ENCODE measurements at places on chromosomes 16 and 17.
A peak's percentile ranks its signal among the peaks of the same experiment; 100 is the strongest.

GRCh38 chr17:2051933-2052559 is 2.9 kb upstream of the HIC1 start:
- H3K4me1 ChIP-seq, result peaks cover 10% of the 10 kb centered on the region
- H3K36me3 ChIP-seq, result peaks cover 3% of the 10 kb centered on the region
- H3K4me3 ChIP-seq, result no peak overlapping the region

DNA sequence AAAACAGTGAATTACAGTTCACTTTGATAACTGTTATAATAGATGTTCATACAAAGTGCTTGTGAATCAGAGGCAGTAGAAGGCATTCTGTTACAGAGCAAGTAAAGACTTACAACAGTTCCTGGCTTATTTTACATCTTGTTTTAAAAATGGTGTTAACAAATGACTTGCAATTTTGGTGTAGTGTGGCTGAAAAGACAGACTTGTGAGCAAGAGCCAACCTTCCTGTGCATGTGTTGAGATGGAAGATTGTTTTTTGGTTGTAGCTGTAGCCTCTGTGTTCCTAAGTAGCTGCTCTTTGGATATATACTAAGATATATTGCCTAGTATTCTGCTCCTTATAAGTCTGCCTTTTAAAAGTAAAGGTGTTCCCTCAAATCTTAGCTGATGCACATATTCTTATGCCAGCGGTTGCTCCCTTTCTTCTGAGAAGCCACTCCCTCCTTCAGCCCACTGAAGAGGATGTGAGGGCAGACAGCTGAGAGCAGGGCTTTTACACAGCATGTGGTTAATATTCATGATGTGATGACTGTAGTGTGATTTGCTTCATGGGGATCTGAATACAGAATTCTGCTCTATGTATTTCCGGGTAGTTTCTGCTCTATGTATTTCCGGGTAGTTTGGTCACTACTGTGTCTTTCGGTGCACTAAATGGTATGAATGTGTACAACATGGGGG is 182.3 kb downstream of the PHKB start:
- no peak overlapping the region for H3K4me3 ChIP-seq
- no peak overlapping the region for H3K27ac ChIP-seq
- DNase-seq, result no peak
- H3K36me3 ChIP-seq, result no peaks in the 10 kb centered on the region
- H3K4me1 ChIP-seq, result no peaks in the 10 kb centered on the region

GRCh38 chr17:16939606-16940115 is 32.3 kb downstream of the TNFRSF13B start:
- no peaks in the 10 kb centered on the region for H3K4me1 ChIP-seq
- H3K27ac ChIP-seq, result no peak overlapping the region
- H3K27me3 ChIP-seq, result no peaks in the 10 kb centered on the region
- DNase-seq, result no peak
- H3K36me3 ChIP-seq, result peaks cover 54% of the 10 kb centered on the region

GRCh38 chr17:34800661-34801060 is 160.6 kb downstream of the CCT6B start:
- no peaks in the 10 kb centered on the region for H3K27me3 ChIP-seq
- no peak overlapping the region for H3K27ac ChIP-seq
- no peak overlapping the region for H3K4me3 ChIP-seq
- H3K4me1 ChIP-seq, result no peaks in the 10 kb centered on the region
- DNase-seq, result no peak

DNA sequence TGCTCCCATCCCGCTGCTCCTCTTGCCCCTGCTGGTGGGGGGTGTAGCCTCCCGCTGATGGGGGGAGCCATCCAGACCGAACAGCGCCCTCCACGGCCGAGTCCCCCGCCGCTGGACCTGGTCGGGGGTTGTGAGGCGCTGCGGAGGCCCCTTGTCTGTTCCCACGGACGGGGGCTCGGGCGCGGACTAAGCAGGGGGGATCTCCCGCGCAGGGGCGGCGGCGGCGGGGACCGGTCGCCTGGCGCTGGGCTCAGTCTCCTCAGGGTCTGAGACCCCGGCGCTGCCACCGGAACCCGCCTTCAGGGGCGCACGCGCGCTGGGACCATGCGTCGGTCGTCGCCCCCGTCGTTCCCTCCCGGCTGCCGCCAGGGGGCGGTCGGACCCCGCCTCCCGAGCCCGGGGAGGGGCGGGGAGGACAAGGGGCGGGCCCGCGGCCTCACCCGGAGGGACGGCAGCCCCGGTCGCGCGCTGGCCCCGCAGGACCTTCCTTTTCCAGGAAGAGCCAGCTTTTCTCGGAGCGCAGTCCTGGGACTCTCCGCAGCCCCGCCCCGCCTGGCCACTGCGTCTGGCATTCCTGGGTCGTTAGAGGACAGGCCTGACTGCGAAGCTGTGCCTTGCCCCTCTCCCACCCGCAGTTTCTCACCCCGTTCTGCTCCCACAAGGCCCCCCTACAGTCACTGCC is 6.3 kb upstream of the IL32 start:
- peak overlapping the region; percentile 87 for H3K4me3 ChIP-seq
- H3K27me3 ChIP-seq, result no peaks in the 10 kb centered on the region
- peaks cover 16% of the 10 kb centered on the region for H3K4me1 ChIP-seq
- H3K27ac ChIP-seq, result peak overlapping the region; percentile 70
- DNase-seq, result no peak
- H3K36me3 ChIP-seq, result no peaks in the 10 kb centered on the region

GRCh38 chr16:18804540-18804939 is 3.2 kb upstream of the ARL6IP1 start:
- 0 out of 2 replicates have a peak overlapping the region, but pooled peaks have one; percentile 3 for H3K27ac ChIP-seq
- no peak overlapping the region for H3K4me3 ChIP-seq
- H3K27me3 ChIP-seq, result no peaks in the 10 kb centered on the region

GRCh38 chr16:57049678-57050077 is 42.7 kb upstream of the CPNE2 start:
- no peak overlapping the region for H3K4me3 ChIP-seq
- peak overlapping the region; percentile 22 for H3K27ac ChIP-seq
- H3K4me1 ChIP-seq, result peaks cover 57% of the 10 kb centered on the region
- no peaks in the 10 kb centered on the region for H3K27me3 ChIP-seq
- peaks cover 13% of the 10 kb centered on the region for H3K36me3 ChIP-seq
- peak; percentile 52 for DNase-seq

DNA sequence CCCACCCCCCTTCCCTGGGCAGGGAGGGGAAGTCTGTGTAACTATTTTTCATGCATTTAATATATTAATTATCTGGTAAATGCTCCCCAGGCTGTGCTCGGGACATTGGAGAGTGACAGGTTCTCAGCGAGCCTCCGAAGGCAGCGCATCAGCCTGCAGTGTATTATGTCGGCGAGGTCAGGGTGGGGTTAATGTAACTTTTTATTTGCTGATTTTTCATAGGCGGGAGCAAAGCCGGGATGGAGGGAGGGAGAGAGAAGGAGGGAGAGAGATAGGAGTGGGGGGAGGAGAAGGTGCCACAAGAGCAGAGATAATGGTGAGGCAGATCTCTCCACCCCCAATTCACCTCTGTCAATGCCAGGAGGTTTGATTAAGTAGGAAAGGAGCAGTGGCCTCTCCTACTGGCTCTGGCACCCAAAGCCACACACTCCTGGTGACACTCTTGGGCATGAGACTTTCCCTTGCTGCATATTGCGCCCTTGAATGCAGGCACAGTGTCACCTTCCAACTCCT is 104.0 kb downstream of the MRM1 start:
- H3K27ac ChIP-seq, result no peak overlapping the region
- H3K36me3 ChIP-seq, result no peaks in the 10 kb centered on the region
- H3K27me3 ChIP-seq, result no peaks in the 10 kb centered on the region

DNA sequence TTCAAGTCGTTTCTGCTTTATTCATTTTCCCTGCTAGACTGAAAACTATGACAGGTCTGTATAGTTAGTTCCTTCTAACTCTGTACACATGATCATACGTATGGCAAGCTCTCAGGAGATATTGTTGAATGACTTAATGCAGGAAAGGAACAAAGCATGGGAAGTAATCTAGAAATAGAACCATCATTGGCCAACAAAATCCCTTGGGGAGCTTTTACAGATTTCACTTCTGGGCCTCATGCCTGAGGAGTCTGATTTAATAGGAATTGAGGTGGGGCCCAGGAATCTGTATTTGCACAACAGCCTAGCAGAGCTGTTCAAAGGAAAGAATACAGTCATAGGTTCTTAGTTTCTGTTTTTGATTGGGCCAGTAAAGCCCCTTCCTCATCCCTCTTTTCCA is 229.2 kb downstream of the MAP2K6 start:
- H3K27ac ChIP-seq, result no peak overlapping the region
- H3K27me3 ChIP-seq, result no peaks in the 10 kb centered on the region
- no peak overlapping the region for H3K4me3 ChIP-seq
- H3K4me1 ChIP-seq, result no peaks in the 10 kb centered on the region

DNA sequence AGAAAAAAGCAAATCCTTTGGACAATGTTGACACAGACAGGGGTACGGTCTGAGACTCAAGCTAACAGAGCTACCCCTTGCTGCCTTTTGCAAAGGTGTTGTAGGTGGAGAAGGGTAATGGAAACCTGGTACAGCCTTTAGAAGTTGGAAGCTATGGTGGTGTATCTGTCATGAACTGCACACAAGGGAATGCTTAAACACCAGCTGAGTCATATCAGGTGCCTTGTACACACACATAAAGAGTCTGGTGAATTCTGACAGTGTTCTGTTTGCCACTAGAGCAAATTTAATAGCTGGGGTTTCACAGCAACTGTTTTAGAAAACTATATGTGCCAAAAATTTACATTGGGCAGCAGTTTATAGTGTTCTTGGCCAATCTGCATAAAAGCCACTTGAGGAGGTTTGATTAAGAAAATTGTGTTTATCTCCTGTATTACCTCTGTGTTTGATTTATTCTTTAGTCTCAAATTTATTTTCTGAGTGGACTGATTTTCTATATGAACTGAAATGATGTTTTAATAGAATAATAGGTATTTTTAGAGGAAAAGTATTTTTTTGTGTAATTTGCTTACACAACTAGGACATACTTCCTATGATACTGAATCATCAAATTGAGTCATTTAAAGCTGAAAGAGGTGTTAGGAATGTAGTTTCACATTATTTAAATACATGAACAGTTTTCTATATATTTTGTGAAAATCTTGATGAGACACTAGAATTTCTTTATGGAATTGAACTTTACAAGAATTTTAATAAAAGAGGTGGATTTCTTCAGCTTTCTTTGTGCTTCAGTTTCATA is 136.9 kb downstream of the MAP2K6 start:
- no peak overlapping the region for H3K27ac ChIP-seq
- no peak for DNase-seq
- no peak overlapping the region for H3K4me3 ChIP-seq

- H3K4me1 ChIP-seq, result peaks cover 6% of the 10 kb centered on the region
- H3K4me3 ChIP-seq, result peak overlapping the region; percentile 88
- H3K36me3 ChIP-seq, result no peaks in the 10 kb centered on the region
- DNase-seq, result no peak
- no peak overlapping the region for H3K27ac ChIP-seq
Measured at GRCh38 chr17:64261417-64262145, 1.5 kb downstream of the TEX2 start.

GRCh38 chr17:416293-417206 is 63.9 kb upstream of the RPH3AL start:
- peaks cover 35% of the 10 kb centered on the region for H3K4me1 ChIP-seq
- no peaks in the 10 kb centered on the region for H3K36me3 ChIP-seq
- peak overlapping the region; percentile 75 for H3K4me3 ChIP-seq

DNA sequence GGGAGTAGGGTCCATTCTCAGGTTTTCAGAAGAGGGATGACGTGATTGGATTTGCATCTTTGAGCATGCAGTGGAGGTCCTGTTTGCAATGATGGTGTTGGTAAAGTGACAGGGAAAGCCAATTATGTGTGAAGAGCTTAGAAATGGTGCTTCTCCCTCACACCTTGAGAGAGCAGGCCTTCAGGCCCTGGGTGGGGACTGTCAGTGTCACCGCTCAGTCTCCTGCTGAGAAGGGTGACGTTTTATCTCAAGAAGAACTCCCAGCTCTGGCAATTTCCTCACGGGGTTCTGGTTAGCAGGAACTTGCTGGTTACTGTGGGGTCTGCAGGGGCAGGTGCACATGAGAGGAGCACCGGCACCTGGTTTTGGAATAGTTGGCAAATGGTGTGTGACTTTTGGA is 11.2 kb downstream of the PLCG2 start:
- no peak overlapping the region for H3K4me3 ChIP-seq
- peaks cover 26% of the 10 kb centered on the region for H3K4me1 ChIP-seq
- no peak for DNase-seq
- H3K27me3 ChIP-seq, result no peaks in the 10 kb centered on the region
- peaks cover 39% of the 10 kb centered on the region for H3K36me3 ChIP-seq

- no peak overlapping the region for H3K27ac ChIP-seq
- no peaks in the 10 kb centered on the region for H3K4me1 ChIP-seq
- no peaks in the 10 kb centered on the region for H3K27me3 ChIP-seq
- no peak for DNase-seq
- no peaks in the 10 kb centered on the region for H3K36me3 ChIP-seq
Measured at GRCh38 chr16:50538411-50539052, 9.7 kb upstream of the NKD1 start.

DNA sequence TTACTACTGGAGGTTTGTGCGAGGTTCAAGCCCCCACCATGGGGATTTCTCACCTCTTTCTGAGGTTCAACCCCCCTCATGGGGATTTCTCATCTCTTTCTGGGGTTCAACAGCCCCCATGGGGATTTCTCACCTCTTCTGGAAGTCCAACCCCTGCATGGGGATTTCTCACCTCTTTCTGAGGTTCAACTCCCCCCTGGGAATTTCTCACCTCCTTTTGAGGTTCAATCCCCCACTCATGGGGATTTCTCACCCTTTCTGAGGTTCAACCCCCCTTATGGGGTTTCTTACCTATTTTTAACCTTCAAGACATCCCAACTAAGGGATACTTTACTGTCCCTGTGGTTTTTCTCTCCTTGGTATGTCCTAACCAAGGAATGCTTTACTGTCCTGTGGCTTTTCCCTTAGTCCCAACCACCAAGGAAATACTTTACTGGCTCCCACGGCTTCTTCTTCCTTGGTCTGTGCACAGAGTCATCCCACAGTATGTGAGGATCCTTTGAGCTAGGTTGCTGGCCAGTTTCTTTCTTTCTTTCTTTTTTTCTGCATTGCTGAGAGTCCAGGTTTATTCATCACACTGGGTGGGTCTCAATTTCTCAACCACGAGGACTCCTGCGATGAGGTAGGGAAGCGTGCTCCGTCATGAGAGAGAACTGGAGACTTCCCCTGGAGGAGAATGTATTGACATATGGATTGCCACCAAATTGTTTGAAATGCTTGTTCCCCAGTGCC is 2140.2 kb downstream of the TP53TG3F start:
- no peaks in the 10 kb centered on the region for H3K4me1 ChIP-seq
- no peak for DNase-seq
- no peaks in the 10 kb centered on the region for H3K36me3 ChIP-seq
- H3K27ac ChIP-seq, result no peak overlapping the region
- no peaks in the 10 kb centered on the region for H3K27me3 ChIP-seq
